ENCODE measurements at places on chromosomes 16 and 17.
A peak's percentile ranks its signal among the peaks of the same experiment; 100 is the strongest.

DNA sequence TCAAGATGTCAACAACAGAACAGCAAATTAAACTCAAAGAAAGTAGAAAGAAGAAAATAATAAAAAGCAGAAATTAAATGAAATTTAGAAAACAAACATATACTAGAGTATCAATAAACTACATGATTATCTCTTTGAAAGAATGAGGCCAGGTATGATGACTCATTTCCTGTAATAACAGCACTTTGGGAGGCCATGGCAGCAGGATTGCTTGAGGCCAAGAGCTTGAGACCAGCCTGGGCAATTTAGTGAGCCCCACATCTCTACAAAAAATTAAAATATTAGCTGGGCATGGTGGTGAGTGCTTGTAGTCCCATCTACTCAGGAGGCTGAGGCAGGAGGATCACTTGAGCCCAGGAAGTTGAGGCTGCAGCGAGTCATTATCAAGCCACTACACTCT is 232.5 kb downstream of the RAB11FIP4 start:
- DNase-seq, result no peak

DNA sequence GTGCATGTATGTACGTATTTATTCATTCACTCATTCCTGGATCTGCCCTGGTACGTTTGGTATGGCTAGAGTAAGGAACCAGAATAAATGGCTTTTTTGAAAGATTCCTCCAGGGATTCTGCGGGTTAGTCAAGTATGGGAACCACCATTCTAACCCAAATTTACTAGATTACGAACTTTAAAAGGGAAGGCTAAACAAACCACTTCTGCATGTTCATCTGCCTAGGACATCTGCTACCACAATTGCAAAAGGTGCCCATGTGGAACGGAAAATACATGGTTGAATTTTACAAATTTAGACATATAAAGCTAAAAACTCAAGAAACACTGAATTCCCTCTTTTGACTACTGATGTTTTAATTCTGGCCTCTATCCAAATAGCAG is 22.1 kb downstream of the CYTH1 start:
- peak; percentile 39 for DNase-seq

DNA sequence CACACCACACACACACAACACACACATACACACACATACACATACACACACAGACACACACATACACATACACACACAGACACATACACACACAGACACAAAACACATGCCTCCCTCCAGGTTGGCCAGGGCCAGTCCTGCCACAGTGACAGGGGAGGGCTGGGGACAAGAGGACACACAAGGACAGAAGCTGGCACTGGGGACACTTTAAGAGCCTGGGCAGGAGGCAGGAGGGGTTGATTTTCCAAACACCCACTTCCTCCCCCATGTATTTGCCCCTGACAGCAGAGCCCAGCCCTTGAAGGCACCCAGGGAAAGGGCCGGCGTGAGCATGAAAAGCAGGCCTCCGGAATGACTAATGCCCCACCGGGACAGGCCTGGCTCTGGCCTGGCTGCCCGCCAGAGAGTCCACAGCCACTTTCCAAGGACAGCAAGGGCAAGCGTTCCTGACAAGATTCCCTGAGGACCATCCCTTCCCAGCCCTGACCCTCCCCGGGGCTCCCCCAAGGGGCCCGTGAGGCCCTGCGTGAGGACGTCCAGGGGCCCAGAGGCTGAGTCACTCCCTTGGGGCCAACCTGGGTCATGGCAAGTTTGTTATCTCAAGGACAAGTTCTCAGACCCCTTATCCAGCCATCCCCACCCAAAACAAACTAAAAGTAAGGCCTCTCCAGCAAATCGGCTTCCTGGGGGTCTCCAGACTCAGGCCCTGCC is 235.6 kb downstream of the ZNF423 start:
- DNase-seq, result no peak

GRCh38 chr17:79216826-79217225 is 142.2 kb downstream of the ENGASE start:
- no peak for DNase-seq

DNA sequence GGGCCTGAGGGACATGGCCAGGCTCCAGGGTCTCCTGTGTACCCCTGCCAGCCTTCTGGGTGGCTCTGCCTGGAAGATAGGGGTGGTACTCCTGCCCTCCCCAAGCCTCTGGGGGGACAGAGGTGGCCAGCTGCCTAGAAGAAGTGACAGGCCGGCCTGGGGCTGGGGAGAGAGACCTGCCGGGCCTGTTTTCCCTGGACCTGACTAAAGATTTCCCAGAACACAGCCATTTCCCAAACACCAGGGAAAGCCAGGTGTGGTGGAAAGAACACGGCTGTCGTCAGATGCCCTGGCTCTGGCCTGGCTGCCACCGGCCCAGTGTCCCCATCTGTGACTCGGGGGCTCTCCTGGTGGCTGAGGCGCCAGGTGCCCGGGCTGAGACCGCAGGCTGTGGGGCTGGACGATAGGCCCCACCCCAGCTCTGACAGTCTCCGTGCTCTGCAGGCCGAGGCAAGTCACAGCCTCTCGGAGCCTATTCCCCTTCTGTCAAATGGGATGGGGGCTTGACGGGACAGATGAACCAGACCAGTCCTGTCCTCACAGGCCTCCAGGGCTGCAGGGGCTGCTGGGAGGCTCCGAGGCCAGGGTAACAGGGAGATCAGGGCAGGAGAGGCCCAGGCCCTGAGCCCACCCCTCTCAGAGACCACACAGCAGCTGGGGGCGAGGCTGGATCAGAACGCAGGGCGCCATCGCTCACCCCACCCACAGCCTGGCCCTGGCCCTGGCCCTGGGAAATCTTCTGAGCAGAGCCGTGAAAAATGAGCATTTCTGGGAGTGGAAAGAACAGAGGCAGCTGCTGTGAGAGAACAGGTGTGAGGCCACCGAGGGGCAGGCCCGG is 33.1 kb downstream of the CTU2 start:
- DNase-seq, result no peak

DNA sequence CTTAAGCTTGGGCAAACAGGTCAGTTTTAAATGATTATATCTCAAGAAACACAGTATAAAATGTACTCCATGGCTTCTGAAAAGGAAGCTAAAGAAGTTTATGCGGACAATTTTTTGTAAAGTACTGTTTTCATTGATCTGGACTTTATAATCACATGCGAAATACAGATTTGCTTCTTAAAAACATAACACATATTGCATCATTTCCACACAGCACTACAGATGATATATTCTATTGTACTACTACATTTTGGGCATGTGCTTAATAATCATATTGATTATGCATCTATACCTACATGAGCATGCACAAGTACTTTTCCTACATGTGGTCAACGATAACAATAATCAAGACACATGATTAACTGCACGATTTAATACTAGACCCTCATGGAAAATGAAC is 22.5 kb downstream of the TRIM37 start:
- DNase-seq, result no peak

GRCh38 chr17:81415681-81416080 is 20.4 kb downstream of the BAHCC1 start:
- no peak for DNase-seq

- no peak for DNase-seq
Measured at GRCh38 chr17:56641894-56642293, 48.4 kb downstream of the NOG start.
